Stimulated activated CD8-positive, alpha-beta memory T cell treated with anti-CD3 and anti-CD28 coated beads, Interleukin-2, amount 100 ng/mL, for 1 hour (primary cell): ENCODE measurements at places on chromosomes 16 and 17.

DNA sequence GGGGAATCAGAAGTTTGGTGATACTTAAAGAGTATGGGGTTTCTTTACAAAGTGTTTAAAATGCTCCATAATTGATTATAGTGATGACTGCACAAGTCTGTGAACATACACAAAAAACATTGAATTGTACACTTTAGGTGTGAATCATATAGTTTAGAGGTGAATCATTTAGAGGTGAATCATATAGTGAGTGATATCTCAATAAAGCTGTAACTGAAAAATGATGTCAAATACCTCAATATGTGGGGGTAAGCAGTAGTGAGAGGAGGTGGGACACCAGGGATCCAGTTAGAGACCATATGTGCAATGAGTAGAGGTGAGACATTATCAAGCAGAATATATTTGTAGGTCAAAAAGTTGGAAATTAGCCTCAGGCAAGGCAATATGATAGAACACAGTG lies 264.5 kb downstream of the PMP22 start:
- no peak for DNase-seq

DNA sequence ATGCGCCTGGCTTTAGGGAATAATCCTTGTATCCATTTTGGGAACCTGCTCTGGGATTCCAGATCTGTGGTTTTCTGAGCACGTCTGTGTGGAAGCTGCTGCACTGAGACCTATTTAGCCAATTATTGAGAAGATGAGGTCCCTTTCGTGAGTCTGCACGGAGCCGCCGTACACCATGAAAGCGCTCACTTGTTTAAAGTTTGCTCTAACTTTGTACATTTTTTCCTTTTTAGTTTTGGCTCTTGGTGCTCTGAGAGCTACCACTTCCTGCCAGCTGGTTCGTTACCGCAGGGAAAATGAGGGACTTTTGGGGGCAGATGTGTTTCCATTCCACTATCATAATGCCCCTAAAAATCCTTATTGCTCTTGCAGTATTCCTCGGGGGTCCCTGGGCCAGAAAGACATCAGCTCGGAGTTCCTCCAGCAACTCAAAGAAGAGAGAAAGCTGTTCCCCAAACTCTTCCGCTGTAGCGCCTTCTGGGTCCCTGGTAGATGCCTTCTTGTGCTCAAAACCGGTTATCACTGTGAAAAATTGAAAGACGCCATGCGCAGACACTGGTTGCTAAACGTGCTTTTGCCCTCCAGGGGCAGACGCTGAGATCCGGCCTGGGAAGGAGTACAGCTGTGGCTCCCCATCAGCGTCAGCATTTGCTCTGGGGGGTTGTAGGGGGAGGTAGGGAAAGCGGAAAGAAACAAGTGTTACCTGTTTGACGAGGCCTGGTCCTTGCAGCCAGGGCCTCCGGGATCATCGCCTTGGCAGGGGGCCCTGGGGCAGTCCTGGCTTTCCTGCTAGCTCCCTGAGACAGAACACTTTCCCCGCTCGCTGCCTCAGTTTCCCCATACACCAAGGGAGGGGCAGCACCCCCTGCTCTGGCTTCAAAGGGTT lies 238.1 kb downstream of the MRTFB start:
- DNase-seq = no peak

- DNase-seq = no peak
Observed at GRCh38 chr17:28127196-28127595, 84.7 kb downstream of the NLK start.

- no peak for DNase-seq
Observed at GRCh38 chr17:35841505-35841904, 27.2 kb downstream of the HEATR9 start.

GRCh38 chr17:39751637-39752036 lies 13.9 kb downstream of the GRB7 start:
- no peak for DNase-seq

DNA sequence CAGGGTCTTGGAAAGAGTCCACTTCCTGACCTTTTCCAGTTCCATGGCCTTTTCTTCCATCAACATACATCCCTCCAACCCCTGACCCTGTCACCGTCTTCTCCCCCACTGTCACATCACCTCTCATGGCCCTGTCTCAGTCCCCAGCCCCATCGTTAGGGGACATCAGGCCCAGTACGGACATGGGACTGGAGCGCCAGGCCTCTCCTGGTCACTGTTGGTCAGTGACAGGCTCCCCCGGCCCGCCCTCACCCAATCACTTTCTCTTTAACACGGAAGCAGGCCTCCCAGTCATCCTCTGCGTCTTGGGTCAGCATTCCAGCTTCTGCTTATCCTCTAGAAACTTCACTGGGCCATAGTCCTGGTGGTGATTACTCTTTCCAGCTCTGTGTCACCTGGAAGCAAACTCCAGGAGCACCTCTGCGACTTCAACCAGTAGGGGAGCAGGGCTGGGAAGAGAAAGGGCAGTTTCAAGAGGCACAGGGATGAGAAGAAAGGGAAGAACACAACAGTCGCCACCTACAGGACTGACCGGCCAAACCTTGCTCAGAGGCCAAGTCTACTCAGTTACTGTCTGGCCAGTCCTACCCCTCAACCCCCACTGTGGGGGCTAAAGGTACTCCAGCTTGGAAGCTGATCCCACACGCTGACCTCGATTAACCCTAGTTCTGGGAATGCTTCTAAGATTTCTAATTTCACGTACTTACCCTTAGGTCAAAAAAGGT lies 15.9 kb upstream of the ICAM2 start:
- no peak for DNase-seq

DNA sequence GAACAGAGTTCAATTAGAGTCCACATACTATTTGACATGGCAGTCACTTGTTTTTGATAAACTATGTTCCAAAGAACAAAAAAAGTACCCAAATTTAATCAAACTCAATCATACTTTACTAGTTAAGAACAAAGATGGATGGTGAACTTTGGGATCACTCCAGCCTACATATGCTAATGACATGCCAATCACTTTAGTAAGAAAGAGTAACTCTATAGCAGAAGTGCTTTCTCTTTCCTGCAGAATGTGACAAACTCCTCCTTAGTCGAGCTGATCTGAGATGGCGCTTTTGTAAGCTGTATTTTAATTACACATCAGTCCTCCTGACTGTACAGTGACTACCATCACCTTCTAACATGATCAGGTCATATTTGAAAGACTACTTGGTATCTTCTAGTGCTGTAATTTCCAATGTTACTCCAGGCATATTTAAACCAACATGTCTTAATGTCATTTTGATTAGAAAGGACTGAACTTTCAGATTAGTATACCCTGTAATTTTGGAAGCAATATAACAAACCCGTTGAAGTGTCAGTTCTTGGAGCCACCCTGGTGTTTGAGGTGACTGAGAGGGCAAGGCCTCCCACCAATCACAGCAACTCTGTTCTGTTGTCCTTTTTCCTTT lies 4.1 kb downstream of the NETO2 start:
- DNase-seq = no peak

GRCh38 chr16:87212026-87212425 lies 105.2 kb downstream of the C16orf95 start:
- DNase-seq = no peak

DNA sequence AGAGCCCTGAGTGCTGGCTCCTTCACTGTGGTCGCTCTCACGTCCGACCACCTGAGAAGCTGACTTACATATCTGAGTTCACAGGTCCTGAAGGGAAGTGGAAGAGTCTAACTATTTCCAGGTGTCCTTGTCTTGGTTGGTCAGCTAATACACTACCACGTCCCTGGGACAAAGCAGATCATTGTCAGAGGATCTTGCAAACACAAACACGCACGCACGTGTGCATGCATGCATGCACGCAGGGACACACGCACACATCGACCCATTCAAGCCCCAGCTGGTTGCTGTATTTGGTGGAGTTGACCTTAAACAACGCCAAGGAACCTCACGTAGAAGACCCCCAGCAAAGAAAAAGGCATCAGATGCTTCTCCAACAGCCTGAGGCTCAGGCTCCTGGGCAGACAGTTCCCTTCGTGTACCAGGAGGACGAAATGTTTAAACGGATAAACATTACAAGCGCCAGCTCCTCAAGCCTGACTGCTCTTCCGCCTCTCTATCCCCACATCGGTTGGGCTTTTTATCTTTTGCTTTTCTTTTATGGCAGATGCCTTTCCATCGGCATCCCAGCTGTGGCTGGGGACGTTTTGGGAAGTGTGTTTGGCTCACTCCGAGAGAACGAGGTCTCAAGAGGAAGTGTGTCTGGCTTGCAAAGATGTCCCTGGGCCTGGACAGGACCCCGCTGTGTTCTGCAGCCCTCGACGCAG lies 95.8 kb downstream of the TBC1D16 start:
- no peak for DNase-seq

DNA sequence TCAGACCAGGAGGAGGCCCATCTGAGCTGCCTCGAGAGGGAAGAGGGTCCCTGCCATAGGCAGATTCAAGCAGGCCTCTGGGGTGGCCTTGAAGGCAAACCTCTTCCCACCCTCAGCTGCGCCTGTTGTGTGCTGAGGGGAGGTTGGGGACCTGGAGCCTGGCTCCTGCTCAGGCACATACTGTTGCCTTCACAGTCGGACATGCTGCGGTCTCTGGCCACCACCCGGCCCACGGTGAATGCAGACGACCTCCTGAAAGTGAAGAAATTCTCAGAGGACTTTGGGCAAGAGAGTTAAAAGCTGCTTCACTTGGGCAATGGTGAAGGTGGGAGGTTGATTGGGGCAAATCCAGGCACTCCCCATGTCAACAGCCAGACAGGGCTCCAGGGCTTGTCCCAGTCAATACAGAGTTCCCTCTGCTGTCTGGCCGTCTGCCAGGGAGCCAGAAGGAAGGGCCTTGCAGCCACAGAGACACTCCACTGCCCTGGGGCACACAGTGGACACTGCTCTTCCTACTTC lies 6.3 kb downstream of the PDF start:
- DNase-seq = no peak

DNA sequence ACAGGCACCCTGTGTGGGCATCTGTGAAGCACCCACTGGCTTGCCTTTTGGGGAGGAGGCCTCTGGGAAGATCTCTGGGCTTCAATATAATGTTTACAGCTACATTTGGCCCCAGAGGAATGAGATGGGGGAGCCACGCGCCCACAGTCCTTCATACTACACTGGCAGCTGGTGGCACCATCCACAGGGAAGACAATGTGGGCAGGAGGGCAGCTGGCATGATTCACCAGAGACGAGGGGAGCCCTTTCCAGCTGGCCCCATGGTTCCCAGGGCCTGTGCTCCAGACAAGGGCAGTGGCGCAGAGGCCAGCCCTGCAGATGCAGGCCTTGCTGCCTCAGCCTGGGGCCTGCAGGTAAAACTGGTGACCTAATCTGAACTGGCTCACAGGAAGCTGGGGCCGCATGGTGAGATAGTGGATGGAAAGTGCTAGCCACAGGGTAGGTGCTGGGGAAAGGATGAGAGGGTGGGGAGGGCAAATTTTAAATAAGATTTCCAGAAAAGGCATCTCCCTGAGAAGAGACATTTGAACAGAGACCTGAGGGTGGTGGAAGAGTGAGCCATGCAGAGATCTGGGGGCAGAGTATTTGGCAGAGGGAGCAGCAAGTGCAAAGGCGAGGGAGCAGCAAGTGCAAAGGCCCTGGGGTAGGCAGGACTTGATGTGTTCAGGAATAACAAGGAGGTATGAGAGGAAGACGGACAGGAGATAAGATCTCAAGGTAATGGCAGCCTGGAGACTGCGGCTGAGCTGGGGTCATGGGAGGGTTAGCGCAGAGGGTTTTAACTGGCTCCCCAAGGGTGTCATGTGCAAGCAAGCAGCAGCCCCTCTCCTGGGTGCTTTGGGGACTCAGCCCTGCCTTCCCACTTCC lies 12.1 kb upstream of the KCNJ12 start:
- no peak for DNase-seq

GRCh38 chr17:68718465-68718864 lies 117.3 kb upstream of the FAM20A start:
- DNase-seq = no peak

GRCh38 chr17:19958023-19958422 lies 19.6 kb downstream of the AKAP10 start:
- DNase-seq = no peak

GRCh38 chr16:15790458-15790857 lies 66.4 kb downstream of the MYH11 start:
- DNase-seq = no peak

GRCh38 chr17:33233811-33234177 lies 59.3 kb downstream of the ASIC2 start:
- DNase-seq = no peak

DNA sequence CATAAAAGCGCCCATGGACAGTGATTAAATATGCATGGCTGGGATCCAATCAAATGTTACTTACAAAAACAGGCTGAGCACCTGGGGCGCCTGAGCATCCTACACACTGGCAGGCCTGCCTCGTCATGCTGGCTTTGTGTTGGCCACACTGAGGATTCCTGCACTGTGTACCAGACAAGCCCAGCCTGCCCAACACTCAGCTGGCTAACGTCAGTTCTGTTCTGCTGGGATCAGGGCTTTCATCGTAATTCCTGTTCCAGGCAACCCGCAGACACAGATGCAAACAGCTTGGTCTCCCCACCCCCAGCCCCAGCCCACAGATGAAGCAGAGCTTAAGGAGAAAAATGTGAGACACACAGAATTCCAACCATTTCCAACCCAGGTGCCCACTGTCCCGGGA lies 30.7 kb downstream of the PIMREG start:
- no peak for DNase-seq

GRCh38 chr17:72775919-72776318 lies 316.6 kb downstream of the SLC39A11 start:
- no peak for DNase-seq

DNA sequence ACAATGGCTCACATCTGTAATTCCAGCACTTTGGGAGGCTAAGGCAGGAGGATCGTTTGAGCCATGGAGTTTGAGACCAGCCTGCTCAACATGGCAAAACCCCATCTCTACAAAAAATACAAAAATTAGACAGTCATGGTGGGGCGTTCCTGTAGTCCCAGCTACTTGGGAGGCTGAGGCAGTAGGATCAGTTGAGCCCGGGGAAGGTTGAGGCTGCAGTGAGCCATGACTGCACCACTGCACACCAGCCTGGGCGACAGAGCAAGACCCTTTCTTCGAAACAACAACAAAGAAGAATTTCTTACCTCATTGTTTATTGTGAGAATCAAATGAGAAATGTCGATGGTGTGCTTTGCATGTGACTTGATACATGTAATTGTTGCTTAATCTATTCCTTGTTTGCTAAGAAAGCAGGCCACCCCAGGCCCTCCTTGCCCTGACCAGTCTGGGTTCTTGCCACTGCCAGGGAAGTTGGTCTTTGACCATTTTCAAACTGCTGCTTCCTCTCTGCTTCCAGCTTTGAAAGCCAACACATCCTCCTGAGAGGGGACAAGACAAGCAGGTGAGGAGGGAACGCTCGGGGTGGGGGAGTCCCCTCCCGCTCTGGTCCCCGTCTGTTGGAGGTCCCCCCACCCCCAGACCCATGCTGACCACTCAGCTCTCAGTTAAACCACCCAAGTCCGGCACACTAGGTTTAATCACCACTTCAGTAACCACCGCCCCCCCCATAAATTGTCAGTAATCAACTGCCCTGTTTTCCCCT lies 47.3 kb upstream of the CPNE2 start:
- no peak for DNase-seq

DNA sequence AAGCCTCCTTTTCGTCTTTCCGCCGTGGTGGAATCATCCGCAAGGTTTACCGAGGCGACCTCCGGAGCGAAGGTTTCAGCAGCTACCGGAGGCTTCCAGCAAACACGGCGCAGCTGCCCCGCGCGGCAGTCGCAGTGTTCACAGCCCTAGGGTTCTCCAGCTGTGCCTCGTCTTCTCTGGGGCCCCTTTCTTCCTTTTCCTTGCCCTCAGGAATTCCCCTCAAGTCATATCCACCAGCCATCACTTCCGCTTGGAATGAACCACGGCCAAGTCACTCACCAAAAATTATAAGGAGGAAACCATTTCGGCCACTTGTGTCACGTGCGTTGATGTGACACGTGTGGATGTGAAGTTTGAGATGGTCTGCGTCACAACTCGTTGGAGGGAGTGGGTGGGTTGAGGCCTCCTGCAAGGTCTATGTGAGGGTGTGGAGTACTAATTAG lies 636 bp upstream of the ERN1 start:
- DNase-seq = peak; percentile 22
